ENCODE measurements at places on chromosomes 3 and 15.
A peak's percentile ranks its signal among the peaks of the same experiment; 100 is the strongest.

DNA sequence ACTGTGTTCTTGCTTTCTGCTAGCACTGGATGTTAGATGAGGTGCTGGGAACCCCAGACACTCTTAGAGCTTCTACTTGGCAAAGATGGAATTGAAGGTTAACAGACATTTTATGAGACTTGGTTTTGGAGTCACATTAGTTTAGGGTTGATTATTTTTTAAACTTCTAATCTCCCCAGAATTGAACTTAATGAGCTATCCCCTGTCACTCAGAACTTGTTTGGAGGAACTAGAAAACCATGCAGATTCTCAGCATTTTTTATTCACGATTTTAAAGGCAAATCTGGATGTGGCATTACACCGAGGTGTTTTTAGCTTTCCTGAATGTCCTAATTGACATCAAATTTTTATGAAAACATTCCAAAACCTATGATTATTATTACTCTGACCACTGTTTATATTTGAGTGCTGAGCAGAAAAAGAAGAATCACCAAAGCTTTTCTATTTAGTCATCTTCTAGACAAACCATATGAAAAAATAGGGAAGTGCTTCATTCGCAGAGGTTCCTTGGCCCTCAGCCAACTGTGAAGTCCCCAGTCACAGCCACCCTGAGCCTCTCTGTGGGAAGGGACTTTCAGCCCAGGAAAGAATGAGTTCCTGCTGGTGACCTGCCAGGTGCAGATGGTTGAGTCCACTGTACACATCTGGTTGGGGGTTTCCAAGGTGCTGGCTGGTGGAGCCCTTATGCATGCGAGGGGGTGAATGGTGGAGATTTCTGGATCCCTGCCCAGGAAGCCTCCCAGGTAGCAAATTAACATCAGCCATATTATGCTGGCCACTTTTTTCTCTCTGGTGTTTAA is 196.0 kb upstream of the TOPAZ1 start:
- DNase-seq: peak; percentile 59

- DNase-seq: no peak
These were observed 36.4 kb upstream of the TMEM45A start for GRCh38 chr3:100455841-100456550.

DNA sequence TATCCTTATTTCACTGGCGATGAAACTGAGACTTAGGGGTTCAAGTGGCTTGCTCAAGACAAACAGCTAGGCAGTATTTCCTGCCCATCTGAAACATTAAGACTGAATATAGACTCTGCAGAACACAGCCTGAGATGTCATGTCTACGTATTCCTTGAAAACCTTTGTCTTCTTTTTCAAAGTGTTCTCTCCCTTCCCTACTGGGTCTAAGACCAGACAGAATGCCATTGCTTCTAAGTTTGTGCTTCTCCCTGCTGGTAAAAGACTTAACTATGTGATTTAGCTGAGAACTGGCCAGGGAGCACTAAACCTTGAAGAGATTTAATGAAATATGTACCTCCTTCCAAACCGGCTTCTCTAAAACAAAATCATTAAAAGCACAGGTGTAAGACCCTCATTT is 9.9 kb downstream of the BCL6 start:
- no peak for DNase-seq

- peak; percentile 11 for DNase-seq
These were observed 89.3 kb downstream of the CHD2 start for GRCh38 chr15:92989470-92989869.

- peak; percentile 95 for DNase-seq
These were observed 178.0 kb upstream of the UMPS start for GRCh38 chr3:124552224-124552623.

- no peak for DNase-seq
These were observed 483.7 kb upstream of the FRG2C start for GRCh38 chr3:75180235-75180944.

GRCh38 chr3:57555306-57555705 is 768 bp upstream of the PDE12 start:
- no peak for DNase-seq

- DNase-seq: no peak
These were observed 55.9 kb upstream of the FAM174B start for GRCh38 chr15:92711457-92711831.

- no peak for DNase-seq
These were observed 21.5 kb upstream of the ZBTB38 start for GRCh38 chr3:141346839-141347238.

- no peak for DNase-seq
These were observed 217.2 kb upstream of the UMPS start for GRCh38 chr3:124512881-124513609.

- peak; percentile 66 for DNase-seq
These were observed 212.1 kb upstream of the ROBO2 start for GRCh38 chr3:76827701-76828226.

- no peak for DNase-seq
These were observed 30.1 kb upstream of the FILIP1L start for GRCh38 chr3:100144255-100144866.

GRCh38 chr3:157363393-157363792 is 73.3 kb upstream of the PTX3 start:
- DNase-seq: no peak

DNA sequence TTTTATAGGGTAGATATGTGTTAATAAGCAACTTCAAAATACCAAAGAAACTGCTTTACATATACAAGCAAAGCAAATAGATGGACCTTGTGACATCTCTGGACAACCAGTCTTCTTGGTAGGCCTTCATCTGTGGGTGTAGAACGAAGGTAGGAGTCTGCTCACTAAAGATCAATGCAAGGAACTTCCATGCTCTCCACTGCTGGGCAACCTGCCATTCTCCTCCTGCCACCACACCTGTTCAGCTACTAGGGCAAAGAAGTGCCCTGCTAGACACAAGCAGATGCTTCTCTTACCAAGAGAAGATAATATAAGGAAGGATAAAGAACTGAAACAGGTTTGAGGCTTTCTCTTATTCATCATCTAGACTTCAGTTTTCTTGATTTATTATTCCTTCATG is 12.6 kb downstream of the PPARG start:
- DNase-seq: no peak

DNA sequence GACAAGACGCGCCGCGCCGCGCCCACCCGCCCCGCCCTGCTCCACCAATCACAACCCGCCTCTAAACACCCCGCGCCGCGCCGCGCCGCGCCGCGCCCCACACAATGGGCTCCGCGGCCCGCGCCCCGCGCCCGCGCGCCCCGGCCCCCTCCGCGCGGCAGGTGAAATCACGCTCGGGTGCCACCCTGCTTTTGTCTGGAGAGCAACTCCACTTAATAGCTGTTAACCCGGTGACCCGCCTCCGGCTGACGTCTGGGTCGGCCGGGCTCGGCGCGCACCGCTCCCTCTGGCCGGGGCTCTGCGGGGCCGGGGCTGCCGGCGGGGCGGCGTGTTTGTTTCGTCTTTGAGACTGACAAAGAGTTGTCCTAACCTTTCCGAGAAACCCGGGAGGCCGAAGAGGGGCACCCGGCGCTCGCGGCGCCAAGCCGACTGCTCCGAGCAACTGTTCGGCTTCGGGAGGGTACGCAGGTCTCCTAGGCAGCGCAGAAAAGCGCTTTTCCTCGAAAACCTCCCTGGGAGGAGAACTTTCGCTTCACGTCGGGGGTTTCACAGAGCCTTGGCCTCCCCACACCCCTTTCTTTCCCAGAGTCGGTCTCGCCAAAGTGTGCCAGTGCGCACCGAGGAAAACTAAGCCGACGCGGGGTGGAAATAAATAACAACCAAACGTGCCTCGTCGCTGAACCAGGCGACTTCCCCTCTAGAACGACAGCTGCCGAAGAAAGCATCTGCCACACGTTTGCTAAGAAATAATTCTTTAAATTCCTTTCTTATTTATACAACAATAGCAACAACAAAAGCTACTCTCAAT is 518.4 kb downstream of the FOXP1 start:
- DNase-seq: peak; percentile 6

- no peak for DNase-seq
These were observed 12.9 kb downstream of the CSRNP1 start for GRCh38 chr3:39140341-39140971.

DNA sequence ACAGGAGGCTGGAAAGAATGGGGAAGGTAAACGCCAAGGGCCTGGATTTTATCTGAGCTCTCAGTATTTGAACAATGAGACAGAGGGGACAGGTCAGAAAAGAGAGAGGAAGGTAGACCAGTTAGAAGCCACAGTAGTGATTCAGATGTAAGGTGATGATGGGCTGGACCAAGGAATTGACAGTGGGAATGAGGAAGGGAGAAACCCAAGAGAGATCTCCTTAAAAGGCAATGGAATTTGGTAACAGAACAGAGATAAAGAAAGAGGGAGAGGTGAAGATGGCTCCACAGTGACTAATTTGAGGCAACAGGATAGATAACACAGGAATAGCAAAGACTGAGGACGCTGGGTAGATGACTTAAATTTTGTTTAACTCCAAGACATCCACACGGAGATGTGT is 11.4 kb upstream of the HEG1 start:
- no peak for DNase-seq

DNA sequence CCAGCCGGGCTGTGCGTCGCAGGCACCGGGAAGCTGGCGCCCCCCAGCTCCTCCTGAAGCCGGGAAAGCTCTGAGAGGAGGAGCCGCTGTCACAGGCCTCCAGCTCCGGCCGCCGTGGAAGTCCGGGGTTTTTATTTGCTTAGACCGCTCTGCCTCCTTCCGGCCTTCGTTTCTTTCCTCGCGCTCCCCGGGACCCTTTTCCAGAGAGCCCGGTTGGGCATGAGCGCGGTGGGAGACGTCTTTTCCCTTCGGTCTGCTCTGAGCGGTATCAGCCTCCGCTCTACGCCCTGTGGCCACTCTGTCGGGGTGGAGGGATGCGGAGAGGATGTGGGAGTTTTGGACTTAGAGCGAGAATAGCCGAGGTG is 559 bp downstream of the SENP5 start:
- DNase-seq: no peak

DNA sequence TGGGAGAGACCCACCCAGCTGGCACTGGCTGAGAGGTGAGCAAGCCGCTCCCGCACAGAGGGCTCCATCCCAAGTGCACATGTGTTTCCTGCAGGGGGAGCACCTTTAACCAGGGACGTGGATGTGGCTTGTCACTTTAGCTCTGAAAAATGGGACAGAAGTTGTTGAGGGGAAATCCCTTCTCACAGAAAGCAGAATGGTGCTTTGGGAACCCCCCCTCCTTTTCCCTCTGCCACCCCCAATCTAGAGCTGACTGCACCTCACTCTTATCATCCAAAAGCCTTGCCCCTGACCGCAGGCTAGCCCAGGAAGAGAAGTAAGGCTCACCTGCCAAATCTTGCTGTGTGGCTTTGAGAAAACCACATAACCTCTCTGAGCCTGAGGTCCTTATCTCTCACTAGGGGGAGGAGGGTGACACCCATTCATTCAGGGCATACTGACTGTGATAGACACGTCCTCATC is 77.9 kb downstream of the RPN1 start:
- no peak for DNase-seq

- DNase-seq: peak; percentile 73
These were observed 134.6 kb downstream of the MEIS2 start for GRCh38 chr15:36965570-36966342.

DNA sequence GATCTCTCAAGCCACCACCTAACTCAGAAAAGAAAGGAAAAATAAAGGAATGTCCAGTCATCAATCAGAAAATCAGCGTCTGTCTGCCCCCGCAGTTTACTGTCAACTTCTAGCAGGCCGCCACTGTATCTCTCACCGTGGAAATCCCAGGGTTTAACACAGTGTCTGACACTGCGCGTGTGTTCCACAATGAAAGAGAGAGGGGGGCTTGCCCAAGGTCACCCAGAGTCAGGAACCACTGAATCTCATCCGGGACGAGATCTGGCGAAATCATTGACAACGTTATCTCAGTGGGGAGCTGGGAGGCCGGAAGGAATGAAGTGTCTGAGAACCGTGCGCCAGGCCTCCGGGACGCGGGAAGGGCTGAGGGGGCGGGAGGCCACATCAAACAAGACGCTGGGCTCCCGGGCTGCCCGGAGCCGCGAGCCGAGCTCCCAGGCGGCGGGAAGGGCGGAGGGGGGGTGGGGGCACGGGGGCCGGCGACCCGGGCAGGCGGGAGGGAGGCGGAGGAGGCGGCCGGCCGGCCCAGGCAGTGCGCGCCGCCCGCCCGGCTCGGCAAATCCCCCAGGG is 2.2 kb upstream of the HES1 start:
- DNase-seq: peak; percentile 63

GRCh38 chr3:64268926-64269325 is 43.7 kb upstream of the PRICKLE2 start:
- no peak for DNase-seq

- no peak for DNase-seq
These were observed 643.4 kb upstream of the ARPP21 start for GRCh38 chr3:34995796-34996430.

GRCh38 chr3:151877269-151877668 is 3.8 kb downstream of the SUCNR1 start:
- no peak for DNase-seq

- no peak for DNase-seq
These were observed 66.0 kb downstream of the MESD start for GRCh38 chr15:80923668-80924067.

DNA sequence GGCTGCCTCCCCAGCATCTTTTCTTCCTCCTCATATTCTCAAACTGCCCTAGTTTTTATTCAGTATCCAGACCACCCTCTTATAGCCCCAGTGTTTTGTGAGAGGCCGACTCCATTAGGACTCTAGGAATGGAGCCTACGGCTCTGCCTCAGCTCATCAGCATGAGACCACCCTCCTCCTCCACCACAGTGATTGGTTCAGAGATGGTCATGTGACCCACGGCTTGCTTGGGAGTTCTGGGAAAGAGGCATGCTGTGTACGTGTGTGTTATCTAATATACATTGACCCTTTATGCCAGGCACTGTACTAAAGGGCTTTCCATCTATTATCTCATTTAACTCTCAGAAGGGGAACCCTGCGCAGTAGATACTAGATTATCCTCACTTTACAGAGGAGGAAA is 17.8 kb upstream of the CMTM7 start:
- no peak for DNase-seq

Data from renal cortical epithelial cell (primary cell).